ENCODE measurements at places on chromosomes 12 and 14.

GRCh38 chr12:57810450-57810849 is 8.1 kb downstream of the AVIL start:
- no peak for DNase-seq

- DNase-seq: no peak
Observed at GRCh38 chr12:103964805-103965204, 867 bp upstream of the TDG start.

GRCh38 chr12:104669851-104670337 is 213.1 kb downstream of the CHST11 start:
- DNase-seq: no peak

DNA sequence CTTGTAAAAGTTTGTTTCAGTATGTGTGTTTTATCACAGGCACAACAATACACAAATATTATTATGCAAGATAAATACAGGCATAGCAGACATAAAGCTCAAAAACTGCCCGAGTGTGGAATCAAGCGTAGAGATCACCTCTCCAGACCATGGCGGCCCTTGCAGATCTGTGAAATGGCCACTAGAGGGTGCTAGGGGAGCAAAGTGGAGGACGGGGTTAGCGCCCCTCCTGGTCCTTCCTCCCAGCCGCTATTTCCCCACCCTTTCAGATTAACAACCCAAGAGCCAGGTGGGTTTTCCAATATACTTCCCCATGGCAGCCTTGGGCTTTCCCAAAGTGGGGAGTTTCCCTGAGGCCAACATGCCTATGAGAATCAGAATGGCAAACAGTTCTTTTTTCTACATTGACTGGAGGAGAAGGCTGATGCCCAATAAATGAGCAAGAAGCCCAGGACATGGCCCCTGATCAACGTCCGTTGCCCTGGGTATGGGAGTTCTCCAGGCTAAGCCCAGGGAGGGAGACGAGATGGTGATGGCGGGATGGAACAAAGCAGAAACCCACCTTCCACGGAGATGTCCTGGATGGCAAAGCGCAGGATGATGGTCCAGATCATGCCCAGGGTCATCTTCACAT is 67.4 kb downstream of the ACTN1 start:
- DNase-seq: peak; percentile 31

- no peak for DNase-seq
Observed at GRCh38 chr12:68899251-68899771, 33.7 kb downstream of the CPM start.

- no peak for DNase-seq
Observed at GRCh38 chr12:38159092-38159551, 157.5 kb upstream of the ALG10B start.

All from T-helper 2 cell (primary cell).